ENCODE measurements at places on chromosomes 11 and 22. TPM values are rescaled to one million over a fixed set of nuclear protein-coding genes. Genes with fewer than 3 reads are reported as not detected.

GRCh38 chr11:105641433-105641832 lies 31.6 kb downstream of the GRIA4 start:
- DNase-seq: no peak

- DNase-seq: no peak
Observed at GRCh38 chr11:12755510-12756453, 81.6 kb downstream of the TEAD1 start.

DNA sequence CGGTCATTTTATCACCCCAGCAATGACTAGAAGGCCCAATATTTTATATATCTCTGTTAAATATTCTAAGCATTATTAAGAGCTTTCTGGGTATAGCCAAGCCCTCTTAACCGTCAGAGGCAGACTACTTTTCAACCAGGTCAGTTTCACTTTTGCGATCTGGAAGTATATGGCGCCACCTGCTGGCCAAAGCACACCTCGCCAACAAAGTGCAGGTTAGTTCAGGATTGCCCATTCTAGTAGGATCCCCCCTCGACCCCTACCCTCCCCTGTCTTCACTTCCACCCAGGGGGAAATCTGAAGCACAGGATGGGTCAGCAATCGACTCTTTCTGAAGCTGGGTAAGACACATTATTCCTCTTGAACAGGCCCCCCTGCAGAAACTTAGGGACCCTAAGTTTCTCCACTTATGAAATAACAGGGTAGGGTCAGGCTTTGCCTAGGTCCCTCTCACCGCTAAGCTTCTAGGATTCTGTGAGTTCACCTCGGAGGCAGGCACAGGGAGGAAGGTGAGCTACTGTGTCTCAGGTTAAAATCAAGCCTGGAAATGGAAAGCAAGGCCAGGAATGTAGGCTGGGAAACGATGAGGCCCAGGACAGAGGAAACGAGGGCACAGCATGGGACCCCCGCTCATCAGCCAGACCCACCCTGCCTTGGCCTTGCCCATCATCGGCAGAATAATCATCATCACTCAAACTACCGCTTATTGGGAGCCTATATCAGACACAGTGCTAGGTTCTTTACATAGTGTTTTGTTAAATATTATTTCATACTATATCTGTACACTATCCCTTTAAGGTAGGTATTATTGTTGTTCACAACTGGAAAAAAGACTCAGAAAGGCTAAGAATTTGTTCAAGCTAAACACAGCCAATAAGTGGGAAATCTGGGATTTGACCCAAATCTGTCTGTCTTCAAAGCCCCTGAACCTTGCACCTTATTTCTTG lies 35.6 kb downstream of the KCNJ1 start:
- peak; percentile 86 for DNase-seq

DNA sequence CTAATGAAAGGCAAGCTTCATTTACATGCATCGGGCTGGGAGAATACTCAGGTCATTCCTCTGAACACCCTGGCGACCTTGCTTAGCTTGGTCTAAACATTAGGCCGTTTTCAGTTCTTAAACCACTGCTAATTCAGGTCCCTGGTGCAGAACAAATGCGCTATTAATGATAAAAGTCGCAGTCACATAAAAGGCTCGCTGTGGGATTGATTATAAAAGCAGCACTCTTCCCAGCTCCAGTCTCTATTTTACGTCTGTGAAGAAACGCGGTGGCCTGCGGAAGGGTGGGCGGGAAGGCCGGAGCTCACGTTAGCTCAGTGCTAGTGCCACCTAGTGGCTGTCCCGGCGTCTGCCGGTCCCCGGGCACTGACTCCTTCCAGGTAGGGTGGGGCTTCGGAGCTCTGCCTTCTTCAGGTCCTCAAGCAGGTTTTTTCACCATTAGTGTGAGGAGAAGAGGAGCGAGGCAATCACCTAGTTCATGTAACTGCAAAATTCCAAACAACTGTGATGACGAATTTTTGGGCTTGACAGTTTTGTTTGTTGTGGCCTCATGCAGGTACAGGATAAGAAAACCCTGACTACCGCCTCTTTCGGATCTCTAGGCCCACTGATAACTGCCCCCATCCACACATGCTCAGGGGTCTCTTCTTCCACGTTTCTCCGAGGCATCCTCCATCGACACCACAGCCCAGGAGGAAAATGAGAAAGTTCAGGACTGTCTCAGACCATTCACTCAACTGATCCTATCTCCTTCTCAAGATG lies 66.5 kb upstream of the CLMP start:
- peak; percentile 92 for DNase-seq

- no peak for DNase-seq
Observed at GRCh38 chr22:24181996-24182899, 961 bp downstream of the SUSD2 start.

DNA sequence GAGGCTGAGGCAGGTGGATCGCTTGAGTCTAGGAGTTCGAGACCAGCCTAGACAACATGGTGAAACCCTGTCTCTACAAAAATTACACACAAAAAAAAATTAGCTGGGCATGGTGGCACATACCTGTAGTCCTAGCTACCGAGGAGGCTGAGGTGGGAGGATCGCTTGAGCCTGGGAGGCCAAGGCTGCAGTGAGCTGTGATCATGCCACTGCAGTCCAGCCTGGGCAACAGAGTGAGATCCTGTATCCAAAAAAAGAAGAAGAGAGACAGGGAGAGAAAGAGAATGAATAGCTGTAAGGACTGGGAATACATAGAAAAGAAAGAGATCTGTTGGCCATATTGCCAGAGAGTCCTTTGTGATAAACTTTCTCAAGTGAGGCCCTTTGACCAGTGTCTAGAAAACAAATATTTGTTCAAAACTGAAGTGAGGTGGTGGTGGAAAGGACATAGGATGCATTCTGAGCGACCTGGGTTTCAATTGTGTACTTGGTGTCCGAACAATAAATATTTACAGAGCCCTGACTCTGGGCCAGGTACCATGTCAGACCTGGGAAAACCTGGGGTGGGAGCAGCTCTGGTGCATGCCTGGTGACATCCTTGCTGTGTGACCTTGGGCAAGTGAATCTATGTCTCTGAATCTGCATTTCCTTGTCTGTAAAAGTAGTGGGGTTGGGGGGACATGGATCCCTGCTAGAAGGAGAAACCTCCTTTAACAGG lies 89.6 kb upstream of the CRYBB3 start:
- no peak for DNase-seq

DNA sequence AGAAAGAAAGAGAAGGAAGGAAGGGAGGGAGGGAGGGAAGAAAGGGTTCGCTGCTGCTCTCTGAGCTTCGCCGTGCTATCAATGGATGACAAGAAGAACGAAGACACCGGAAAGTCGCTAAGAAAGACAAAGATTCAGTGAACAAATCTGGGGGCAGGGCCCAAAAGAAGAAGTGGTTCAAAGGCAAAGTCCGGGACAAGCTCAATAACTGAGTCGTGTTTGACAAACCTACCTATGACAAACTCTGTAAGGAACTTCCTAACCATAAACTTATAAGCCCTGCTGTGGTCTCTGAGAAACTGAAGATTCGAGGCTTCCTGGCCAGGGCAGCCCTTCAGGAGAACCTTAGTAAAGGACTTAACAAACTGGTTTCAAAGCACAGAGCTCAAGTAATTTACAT lies 2.9 kb upstream of the TTLL1 start:
- DNase-seq: no peak

- DNase-seq: no peak
Observed at GRCh38 chr11:95092549-95093324, 3.1 kb downstream of the ENDOD1 start.

DNA sequence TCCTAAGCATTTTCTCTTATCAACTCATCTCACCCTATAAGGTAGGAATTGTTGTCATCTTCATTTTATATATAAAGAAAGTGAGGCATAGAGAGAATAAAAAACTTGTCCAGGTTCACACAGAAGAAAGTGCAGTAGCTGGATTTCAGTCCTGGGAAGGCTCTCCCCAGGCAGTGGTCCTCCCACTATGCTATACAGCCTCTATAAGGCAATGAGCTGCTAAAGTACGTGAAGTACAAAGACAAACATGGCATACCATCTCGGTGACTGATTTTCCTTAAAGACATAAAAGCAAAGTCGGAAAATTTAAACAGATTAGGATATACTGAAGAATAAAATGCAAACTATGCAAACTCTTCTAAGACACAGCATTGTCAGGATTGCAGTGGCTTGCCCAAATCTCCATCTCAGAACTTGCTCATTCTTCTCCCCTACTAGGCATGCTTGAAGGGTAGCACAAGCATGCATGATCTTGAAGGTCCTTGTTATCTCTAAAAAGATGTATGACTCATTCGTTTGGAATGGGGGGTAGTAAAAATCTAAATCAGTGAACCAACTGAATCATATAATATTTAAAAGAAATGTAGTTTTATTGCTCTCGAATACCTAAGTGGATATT lies 97.8 kb upstream of the CSNK2A3 start:
- no peak for DNase-seq

- no peak for DNase-seq
Observed at GRCh38 chr11:113805640-113806039, 26.0 kb downstream of the CLDN25 start.

- DNase-seq: peak; percentile 90
Observed at GRCh38 chr22:24507716-24508115, 12.6 kb downstream of the UPB1 start.

GRCh38 chr11:117570701-117571100 lies 226.3 kb downstream of the DSCAML1 start:
- DNase-seq: no peak

- no peak for DNase-seq
Observed at GRCh38 chr11:79274636-79275331, 166.0 kb downstream of the TENM4 start.

- peak; percentile 8 for DNase-seq
Observed at GRCh38 chr22:36761553-36762240, 14.2 kb downstream of the IFT27 start.

- DNase-seq: no peak
Observed at GRCh38 chr22:40348025-40348658, 1.8 kb downstream of the ADSL start.

DNA sequence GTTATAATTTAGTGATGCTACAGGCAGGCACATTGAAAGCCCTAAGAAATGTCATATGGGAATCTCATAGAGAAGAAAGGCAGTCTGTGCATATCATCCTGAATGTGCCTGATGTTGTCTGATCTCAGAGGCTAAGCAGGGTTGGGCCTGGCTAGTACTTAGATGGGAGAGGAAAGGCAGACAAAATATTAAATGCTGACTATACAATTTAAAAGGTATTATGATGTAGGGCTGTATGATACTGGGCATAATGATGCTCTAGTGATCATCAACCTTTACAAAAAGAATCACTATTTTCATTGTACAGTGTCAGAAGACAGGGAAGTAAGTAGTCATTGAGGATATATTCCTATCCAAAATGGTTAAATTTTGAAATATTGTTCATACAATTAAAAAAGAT lies 119.8 kb downstream of the UVRAG start:
- DNase-seq: no peak

- DNase-seq: peak; percentile 22
Observed at GRCh38 chr11:134537296-134537695, 125.3 kb upstream of the B3GAT1 start.

DNA sequence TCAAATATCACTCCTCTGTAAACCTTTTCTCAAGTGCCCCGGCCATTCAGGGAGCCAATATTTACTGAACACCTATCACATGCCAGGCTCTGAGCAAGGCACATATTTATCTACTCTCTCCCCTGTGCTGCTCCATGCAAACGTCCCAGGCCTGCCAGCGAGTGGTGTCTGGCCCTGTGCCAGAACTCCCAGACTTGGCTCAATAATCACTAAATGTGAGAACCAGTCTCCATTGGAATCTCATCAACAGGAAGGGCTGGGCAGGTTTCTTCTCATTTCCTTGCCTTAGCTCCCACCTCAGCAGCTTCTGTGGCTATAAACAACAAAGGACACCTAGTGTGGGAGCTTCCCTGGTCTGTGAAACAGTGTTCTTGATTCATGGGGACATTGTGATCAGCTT lies 21.7 kb downstream of the RASSF10 start:
- no peak for DNase-seq

DNA sequence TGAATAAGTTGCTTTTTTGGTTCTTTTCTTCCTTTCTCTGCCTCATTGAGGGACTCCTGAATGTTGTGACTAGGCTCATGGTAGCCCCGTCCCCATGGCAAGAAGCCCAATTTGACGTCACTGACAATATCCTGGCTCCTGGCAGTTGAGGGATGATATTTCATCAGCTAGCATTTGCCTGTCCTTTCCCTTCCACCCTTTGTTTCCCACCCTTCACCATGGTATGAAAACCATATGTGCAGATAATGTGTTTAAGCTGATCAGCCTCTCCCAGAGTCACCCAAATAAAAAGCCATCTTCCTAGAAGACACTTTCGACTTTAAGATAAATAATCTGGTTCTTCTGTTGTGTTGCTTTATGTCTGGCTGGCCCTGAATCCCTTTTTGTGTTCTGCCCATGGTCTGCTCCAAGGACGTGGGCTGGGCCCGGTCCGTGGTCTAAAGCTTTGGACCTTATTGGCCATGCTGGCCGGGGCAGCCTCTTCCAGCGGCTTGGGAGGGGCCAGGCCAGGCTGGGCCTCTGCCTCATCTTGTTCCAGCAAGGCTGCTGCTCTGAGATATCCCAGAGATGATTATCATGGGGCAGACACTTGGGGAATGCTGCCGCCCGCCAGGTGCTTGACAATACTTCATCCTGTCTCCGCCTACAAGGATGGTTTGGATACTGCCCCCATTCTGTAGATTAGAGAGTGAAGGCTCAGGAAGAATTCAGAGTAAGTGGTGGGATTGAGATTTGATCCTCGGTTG lies 5.1 kb downstream of the TSPAN18 start:
- peak; percentile 60 for DNase-seq

DNA sequence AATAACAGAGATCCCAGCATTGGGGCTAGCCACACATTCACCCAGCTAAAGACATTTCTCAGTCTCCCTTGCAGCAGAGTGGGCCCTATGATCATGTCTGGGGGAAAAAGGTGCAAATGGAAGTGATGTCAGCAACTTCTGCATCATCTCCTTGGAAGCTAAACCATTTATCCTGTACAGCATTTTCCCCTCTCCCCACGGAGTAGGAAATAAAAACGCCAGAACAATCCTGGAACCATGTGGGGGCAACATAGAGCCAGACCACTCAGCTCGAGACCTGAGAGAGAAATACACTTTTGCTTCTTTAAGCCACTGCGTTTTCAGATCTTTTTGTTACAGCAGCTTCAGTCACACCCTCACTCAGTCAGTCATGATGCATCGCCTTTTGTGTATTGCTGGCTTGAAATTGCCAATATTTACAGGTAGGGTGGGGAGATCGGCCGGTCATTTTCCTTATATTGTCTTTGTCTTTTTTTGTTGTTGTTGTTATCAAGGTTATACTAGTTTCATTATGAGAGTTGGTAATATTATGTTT lies 9.1 kb upstream of the RAC2 start:
- DNase-seq: no peak

GRCh38 chr11:85809191-85809590 lies 1.8 kb downstream of the SYTL2 start:
- DNase-seq: no peak

- no peak for DNase-seq
Observed at GRCh38 chr11:83862691-83863090, 576.5 kb upstream of the CCDC90B start.

- DNase-seq: peak; percentile 85
Observed at GRCh38 chr22:45645526-45646414, 25.9 kb upstream of the ATXN10 start.

Gene JHY
- 0.79 TPM for total RNA-seq

Gene FAM83F
- 19.6 TPM for total RNA-seq

Gene SYCE3
- total RNA-seq: 0.85 TPM

Gene OR5B21
- total RNA-seq: not detected

Gene MOGAT2
- not detected for total RNA-seq

Gene GPHA2
- 1.3 TPM for total RNA-seq

Gene SLC22A9
- not detected for total RNA-seq

Data from H9 (cell line).